ENCODE measurements at places on chromosomes 1 and 21. TPM values are rescaled to one million over a fixed set of nuclear protein-coding genes. Genes with fewer than 3 reads are reported as not detected.
A peak's percentile ranks its signal among the peaks of the same experiment; 100 is the strongest.

DNA sequence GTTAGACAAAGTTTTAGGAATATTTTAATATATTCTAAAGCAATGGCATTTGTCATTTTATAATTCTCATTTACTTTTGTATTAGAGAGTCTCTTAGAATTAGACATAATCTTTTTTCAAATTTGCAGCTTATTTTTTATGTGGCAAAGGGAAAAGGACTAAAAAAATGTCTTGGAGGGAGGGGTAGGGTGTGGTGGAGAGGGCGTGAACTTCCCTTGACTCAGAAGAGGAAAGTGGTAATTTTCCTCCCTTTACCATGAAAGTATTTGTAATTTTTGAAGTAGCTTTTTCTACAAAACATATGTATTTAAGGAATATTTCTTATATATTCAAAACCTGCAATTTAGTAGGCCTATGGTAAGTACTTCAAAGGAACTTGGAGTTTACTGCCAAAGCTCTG, 6.9 kb upstream of the RABGAP1L start:
- DNase-seq = no peak

- DNase-seq = no peak
Observed at GRCh38 chr1:218048828-218049420, 236.2 kb upstream of the RRP15 start.

Gene CACYBP
- 75.7 TPM for total RNA-seq

Gene TSPAN2
- total RNA-seq = 3.5 TPM

DNA sequence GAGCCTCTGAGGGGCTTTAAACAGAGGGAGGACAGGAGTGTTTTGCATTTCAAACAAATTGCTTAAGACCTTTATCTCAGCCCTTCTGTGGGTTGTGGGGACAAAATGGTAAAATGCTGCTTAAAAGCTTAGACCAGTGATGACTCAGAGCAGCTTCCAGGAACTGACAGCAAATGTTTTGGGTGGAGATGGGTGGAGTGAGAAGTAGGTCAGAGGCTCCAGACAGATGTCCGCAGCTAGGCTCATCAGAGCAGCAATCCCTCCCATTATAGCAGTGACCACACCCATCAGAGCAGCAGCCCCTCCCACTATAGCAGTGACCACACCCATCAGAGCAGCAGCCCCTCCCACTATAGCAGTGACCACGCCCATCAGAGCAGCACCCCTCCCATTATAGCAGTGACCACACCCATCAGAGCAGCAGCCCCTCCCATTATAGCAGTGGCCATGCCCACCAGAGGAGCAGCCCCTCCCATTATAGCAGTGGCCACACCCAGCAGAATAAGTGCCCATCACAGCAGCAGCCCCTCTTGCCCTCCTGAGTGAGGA, 532.2 kb downstream of the MATN1 start:
- DNase-seq = peak; percentile 65
